ENCODE measurements at places on chromosomes 16 and 17.

DNA sequence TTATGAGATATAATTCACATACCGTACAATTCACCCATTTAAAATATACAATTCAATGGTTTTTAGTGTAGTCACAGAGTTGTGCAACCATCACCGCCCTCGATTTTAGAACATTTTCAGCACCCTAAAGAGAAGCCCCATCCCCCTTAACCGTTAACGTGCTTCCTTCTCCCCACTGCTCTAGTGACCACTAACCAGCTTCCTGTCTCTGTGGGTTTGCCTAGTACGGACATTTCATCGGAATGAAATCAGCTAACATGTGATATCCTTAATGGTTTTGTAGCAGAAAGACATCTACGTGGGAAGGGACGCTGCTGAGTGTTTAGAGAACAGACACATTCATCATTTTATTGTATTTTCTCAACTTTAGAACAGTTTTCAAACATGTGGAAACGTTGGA, 80.8 kb upstream of the HSBP1 start:
- no peak for DNase-seq

DNA sequence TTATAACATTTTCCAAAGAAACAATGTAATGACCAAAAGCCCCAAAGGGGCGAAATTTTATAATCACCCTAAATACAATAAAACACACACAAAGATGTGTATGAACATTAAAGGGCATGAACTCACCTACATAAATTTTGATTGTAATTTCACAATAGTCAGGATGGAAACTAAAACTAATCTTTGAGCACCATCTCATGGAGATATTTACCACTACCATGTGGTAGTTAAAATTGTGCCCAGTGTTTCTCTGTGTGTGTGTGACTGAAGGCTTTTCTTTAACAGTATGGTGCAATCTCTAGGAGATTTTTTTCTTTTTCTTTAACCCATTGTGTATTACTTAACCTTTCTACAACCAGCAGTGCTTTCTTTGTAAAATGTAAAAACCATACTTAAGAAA, 19.7 kb upstream of the MEIOC start:
- peak; percentile 37 for DNase-seq

DNA sequence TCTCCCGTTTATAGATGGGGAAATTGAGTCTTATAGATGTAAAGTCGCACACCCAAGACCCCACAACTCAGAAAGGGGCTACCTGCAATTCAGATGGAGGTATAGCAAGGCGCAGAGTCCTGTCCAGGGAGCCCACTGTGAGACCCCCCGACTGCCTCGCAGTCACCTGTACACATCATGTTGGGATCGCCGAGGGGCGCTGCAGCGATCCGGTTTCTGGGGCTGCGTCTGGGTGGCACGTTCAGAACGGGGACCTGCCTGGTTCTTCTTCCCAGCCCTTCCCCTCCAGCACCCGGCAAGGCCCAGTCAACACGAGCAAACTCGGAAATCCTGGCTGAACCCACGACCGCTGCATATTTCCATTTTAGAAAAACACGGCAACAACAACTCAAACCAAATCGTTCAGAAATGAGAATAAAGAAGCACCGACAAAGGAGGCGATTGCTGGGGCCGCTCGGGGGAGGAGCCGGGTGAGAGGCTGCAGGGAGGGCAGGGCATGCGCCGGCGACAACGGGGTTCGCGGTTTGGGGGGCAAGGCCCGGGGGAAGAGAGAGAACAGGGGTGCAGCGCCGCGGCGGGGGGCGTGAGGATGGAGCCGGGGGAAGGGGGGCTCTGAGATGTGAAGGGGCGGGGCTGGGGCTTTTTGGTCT, 643 bp downstream of the HSDL1 start:
- DNase-seq, result no peak

DNA sequence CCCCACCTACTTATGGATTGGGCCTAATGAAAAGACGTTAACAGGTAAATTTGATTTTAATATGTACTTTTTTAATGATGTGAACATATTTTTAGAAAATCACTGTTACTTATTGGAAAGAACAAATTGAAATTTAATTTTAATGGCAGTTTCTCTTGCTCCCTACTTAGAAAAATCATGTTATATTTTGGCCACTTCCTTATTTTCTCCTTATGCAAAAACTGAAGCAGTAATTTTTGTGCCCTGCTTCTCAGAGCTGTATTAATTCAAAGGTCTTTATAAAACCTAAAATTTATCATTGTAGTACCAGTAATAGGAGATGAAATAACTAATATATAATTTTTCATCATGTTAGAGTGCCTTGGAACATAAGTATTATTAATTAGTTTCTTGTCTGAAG, 2.8 kb downstream of the ZPBP2 start:
- no peak for DNase-seq

DNA sequence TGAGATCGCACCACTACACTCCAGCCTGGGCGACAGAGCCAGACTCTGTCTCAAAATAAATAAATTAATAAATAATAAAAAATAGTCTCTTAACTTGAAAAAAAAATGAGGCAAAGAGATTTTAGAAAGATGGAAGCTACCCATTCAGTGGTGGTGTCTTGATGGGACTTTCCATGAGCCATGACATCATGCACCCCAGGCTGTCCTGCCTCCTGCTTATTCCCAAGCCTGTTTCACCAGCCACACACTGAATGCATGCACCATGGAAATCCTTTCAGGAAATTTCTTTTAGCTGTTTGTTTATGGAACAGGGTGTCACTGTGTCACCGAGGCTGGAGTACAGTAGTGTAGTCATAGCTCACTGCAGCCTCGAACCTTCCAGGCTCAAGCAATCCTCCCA, 8.9 kb upstream of the DLX3 start:
- no peak for DNase-seq

DNA sequence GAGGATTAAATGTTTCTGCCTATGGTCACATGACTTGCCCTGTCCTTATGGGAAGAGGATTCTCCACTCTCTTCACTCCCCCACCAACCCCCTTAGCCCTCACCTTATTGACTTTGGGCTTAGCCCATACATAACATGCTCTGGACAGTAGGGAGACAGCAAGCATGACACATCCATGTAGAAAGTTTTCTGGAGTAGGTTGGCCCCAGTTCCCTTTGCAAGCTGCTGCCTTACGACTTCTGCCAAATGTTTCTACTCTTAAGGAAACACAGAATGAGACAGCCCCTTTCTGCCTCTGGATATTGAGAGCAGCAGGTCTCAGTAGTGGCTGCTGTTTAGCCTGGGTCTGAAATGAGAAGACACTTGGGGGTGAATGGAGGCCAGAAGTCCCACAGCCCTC, 282.2 kb downstream of the MAP2K6 start:
- no peak for DNase-seq

DNA sequence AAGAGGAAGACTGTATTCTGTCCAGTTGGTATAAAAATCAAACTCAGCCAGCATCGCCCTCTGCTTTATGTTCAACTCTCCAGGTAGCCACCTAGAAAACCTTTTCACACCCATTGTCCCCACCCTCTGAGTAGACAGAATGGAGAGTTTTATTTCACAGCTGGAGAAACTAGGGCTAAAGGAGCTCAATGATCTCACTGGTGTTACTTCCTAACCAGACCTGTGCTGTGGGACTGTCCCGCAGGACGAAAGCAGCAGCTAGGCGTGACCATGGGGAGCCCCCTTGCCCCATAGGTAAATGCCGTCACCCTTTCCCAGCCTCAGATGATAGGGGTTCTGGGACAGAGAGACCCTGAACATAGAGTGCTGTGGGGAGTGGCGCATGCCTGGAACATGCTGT, 67.7 kb downstream of the CYLD start:
- no peak for DNase-seq

DNA sequence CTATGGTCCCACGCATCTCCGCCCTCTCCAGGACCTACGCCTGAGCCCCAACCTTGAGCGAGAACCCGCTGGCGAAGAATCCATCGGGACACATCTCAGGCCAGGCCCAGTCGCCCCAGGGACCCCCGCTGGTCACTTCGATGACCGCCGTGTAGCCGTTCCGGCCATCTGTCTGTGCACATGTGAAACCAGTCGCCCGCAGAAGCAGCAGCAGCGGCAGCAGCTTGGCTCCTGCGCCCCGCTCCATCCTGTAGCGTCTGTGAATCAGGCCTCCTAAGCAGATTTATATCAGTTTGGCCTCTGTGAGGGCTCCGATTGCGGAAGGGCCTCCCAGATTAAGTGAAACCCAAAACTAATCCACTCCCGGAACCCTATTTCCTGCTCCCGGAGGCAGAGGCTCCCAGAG, at the start of gene VMO1:
Gene VMO1 (minus strand): TSS at position 259 of the 406 bp plus-strand sequence. CDS start 12 bp downstream, at position 247.
- DNase-seq, result no peak

- DNase-seq, result peak; percentile 68
These were observed 2.3 kb upstream of the MAP2K3 start for GRCh38 chr17:21282231-21282630.

DNA sequence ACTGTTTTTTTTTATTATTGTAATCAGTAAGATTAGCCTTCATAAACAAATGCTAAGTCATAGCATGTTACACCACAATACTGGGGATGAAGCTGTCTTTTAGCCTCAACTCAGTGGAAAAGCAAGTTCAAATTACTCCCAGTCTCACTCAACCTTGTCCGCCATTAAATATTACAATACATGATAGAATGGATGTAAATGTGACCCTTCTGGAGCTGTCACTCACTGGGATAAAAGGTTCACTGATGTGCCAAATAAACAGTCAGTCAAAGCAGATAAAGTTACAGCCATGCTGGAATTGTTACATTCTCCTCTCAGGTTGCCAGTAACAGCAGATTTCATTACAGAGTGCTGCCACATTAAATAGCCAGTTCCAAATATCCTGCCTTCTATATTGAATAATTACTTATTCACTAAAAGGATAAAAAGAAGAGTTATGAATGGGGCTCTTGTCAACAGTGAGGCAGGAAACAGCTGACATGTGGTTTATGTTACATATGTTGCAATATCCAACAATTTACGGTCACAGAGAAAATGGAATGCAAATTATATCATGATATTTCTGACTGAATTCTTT, 53.4 kb downstream of the BRIP1 start:
- DNase-seq, result no peak

DNA sequence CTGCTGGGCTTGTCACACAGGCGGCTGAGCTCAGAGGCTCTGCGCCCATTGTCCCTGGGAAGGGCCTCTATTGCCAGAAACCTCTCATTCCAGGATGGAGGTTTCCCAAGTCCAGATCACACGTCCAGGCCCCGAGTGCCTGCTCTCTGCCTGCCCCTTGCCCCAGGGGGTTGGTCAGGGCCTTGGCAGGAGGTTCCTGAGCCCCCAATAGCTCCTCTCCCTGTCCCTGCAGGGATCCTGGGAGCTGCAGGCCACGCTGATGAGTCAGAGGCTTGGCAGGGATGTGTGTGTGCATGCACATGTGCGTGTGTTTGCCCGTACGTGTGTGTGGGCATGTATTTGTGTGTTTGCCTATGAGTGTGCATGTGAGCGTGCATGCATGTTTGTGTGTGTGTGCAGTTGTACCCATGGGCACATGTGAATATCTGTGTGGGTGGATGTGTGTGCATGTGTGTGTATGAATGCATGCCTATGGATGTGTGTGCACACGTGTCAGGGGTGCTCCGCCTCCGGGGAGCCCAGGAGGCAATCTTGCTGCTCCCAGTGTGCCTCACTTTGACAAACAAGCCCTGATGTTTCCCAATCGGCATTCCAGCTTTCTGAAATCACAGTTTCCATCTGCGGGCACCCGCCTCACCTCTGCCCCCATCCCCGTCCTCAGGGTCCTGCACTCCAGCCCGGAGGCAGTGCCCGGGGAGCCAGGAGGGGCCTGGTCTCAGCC, 98.4 kb upstream of the GSE1 start:
- DNase-seq, result no peak

Measured in LoVo (cell line).